ENCODE measurements at places on chromosomes 4 and X.

DNA sequence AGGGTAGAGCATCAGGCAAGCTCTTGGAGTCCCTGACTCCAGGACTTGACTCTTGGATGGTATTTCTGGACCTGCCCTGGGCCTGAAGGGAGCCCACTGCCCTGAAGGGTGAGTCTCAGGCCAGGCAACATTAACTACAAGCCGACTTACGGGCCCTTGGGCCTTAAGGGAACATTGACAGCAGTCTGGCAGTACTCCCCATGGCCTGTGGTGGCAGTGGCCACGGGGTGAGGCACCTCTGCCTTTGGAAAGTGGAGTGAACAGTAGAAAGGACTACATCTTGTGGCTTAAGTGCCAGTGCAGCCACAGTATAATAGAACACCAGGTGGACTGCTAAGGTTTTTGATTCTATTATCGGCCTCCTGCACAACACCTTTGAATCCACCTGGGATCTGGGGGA, 36.3 kb downstream of the SH3BGRL start:
- no peak for DNase-seq

GRCh38 chr4:163582703-163583102, 88.2 kb downstream of the TMA16 start:
- no peak for DNase-seq

DNA sequence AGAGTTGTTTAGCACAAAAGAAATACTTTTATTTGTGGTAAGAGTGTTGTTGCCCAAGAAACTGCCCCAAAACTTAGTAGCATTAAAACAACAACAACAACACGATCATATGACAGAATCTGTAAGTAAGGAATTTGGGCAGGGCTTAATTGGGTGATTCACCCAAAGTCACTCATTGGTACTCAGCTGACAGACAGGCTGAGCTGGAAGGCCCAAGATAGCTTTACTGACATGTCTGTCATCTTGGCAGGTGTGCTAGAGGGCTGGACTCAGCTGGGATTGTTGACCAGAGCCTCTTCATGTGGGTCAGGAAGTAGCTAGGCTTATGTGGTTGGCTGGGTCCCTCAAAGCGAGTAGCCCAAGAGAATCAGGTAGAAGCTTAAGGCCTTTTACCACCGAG, 52.3 kb downstream of the KIAA0232 start:
- DNase-seq, result no peak

DNA sequence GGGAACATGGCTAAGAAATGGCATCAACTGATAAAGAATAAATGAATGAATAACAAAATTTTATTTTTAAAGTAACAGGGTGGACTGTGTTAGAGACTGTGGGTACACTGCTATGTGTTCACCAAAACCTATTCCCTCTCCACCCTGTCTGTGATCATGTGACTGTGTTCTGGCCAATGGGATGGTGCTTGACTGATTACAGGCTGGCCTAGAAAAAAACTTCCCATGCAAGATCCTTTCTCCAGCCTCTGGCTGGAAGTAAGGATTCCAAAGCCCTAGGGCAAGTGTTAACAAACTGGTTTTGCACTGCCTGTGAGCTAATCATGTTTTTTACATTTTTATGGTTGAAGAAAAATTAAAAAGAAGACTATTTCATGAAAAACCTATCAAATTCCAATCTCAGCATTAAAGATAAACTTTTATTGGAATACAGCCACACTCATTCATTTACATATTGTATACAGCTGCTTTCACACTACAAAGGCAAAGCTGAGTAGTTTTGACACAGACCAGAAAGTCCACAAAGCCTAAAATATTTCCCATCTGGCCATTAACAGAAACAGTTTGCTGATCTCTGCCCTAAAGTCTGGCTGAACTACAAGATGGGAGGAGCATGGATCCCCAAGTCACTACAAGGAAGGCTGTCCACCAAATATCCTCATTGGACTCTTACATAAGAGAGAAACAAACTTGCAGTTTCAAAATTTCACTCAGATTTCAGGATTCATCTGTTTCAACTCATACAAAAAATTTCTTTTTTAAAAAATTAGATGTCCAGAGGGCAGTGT, 133.2 kb downstream of the ARHGAP6 start:
- no peak for DNase-seq

- no peak for DNase-seq
Observed at GRCh38 chrX:129987871-129988270, 5.4 kb downstream of the BCORL1 start.

DNA sequence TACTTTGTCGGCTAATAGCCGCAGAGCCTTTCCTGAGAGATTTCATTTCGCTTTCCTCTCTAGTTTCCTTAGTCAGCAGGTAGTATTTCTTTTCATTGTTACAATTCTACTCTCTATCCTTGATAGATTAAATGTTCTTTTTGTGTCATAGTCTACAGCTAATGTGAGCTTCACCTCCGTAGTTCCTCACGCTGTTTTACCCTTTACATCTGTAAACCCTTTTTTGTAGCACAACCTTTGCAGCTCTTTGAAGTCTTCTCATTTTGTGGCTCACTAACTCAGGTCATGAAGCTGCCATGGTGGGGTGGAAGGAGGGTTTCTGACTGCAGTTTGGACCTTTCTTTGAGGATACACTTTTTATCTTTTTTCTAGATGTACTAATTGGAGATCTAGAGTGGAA, 1008.8 kb upstream of the PABPC4L start:
- DNase-seq, result no peak

- no peak for DNase-seq
Observed at GRCh38 chr4:118762730-118763477, 73.0 kb downstream of the SEC24D start.

DNA sequence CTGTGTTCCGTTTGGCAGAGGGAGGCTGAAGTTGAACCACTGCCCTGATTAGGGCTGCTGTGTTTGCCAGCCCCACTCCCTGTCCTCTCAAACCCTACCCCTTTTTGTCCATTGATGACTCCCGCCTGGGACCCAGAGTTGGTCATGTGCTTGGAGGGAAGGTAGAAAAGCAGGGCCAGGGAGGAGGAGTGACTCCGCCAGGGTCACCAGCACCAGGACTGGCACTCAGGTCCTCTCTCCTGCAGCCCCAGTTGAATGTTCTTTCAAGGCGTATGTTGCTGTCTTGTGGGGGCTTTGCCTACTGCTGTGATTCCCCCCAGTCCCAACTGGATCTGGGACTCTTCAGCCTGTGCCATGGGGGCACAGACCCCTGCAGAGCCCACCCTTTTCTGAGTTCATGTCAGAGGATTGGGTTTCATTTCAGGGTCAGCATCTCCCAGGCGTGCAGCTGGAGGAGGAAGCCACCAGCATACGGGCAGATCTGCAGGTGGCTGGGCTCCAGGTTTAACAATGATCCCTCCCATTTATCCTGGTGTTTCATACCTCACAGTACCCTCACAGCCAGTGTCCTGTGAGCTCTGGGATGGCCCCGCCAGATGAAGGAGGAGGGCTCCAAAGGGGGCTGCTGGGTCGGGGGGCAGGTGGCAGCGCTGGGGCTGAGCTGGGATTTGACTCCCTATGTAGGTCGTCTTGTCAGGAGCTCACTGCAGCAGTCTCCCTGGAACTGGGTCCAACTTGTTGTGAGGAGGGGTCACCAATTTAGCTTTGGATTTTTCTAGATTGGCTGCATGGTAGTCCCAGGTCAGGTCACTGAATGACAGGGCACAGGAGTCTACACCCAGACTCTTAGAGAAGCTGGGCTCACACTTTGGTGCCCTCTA, 55.7 kb downstream of the MSX1 start:
- no peak for DNase-seq

DNA sequence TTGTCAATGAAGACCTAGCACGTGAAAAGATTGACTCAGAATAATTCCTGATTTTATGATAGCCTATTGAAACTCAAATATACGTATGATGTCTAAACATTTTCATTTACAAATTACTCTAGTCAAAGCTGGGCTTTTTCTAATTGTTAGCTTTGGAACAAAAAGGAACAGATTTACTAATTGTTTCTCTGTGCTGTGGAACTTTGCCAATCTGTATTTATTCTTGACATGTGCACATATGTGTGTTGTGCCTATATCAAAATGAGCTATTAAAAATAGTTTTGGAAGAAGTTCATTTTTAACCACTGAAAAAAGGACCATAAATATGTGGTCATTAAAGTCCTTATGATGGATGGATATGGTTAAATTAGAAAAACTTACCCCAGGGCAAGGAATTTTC, 85.4 kb upstream of the PACRGL start:
- no peak for DNase-seq

DNA sequence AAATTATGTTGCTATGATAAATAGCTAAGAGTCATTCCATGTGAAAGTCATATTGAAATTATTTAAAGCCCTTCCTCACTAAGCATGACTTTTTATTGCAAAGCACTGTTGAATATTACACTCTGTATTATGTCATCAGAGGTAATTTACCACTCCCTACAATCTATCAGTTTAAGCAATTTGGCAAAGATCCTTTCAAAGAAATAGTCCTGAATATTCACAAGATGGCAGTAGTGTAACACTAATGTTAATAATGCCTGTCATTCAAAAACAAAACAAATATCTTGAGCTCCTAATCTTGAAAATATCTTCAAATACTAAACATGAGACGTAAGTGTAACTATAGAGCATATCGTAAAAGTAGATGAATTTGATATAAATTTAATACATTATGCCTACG, 208.6 kb upstream of the TECRL start:
- peak; percentile 13 for DNase-seq

DNA sequence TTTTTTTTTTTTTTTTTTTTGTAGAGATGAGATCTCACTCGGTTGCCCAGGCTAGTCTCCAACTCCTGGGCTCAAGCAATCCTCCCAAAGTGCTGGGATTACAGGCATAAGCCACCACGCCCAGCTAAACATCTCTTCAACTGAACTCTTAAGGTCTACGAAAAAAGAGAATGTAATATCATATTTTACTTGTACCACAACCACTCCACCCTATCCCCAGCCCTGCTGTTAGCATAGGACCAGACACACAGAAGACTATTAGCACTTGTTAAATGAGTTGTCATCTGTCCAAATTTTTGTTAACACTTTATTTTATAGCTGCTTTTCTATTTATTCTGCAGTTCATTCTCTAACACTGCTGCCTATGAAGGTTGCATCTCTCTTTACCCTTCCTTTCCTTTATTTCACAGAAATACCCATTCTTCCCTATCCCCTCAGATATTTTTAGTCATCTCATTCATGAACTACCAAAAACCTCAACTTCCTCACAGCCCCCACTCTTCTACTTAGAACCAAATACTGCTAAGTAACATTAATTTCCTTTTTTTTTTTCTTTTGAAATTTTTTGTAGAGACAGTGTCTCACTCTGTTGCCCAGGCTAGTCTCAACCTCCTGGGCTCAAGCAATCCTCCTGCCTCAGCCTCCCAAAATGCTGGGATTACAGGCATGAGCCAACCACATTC, 10.1 kb downstream of the SNX12 start:
- no peak for DNase-seq
